ENCODE measurements at places on chromosomes 13 and 19.

DNA sequence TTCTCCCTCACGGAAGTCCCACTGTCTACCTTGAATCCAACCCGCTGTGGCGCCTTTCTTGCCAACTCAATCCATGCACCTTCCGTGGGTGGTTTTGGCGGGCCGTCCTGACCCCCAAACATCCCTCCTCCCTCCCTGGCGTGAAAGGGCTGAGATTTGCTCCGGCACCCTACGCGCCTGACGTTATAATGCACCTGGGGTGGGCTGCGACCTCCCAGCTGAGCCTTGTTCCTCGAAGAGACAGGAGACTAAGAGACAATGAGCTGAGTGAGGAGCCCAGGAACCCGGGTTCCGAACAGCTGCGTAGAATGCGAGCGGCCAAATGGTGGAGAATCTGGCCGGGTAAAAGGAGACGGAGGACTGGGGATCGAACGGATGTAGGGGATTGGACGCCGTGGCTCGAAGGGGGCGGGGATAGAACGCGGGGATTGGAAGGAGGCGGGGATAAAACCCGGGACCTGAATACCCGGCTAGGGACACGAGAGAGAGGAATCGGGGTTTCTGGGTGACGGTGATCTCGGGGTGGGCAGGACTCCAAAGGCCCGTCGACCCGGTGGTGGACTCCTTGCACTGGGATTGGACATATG, at the start of gene CPT1C:
Gene CPT1C, plus strand, starts transcription at position 461 of the 587 bp plus-strand sequence. CDS start 1,137 bp downstream, outside the sequence.
- no peak for DNase-seq

DNA sequence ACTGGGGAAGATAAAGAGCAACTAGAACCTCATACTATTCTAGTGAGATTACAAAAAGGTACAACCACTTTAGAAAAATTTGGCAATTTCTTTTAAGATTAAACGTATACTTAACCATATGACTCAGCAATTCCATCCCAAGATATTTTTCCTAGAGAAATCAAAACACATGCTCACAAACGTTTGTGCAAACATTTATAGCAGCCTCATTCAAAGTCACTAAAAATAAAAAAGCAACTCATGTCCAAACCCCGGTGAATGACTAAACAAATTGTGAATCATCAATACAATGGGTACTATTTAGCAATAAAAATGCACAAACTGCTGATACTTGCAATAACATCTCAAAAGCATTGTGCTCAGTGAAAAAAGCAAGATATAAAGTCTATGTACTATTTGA, 121.5 kb downstream of the FRY start:
- DNase-seq, result no peak

DNA sequence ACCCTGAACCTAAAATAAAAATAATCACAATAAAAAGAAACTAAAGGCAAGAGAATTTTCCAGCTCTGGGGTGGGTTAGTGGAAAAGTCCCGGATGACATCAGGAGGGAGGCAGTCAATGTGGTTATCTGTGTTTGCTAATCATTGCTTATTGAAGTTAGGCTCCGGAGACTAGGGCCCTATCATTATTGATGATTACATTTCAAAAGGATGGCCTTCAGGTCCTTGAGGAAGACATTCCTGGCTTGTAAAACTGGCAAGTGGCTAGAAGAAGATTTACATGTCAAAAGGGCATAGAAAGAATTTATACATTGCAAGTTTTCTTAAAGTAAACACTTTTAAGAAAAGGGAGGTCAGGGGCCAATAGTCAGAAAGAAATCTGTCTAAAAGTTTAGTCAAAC, 123.4 kb downstream of the POSTN start:
- no peak for DNase-seq

DNA sequence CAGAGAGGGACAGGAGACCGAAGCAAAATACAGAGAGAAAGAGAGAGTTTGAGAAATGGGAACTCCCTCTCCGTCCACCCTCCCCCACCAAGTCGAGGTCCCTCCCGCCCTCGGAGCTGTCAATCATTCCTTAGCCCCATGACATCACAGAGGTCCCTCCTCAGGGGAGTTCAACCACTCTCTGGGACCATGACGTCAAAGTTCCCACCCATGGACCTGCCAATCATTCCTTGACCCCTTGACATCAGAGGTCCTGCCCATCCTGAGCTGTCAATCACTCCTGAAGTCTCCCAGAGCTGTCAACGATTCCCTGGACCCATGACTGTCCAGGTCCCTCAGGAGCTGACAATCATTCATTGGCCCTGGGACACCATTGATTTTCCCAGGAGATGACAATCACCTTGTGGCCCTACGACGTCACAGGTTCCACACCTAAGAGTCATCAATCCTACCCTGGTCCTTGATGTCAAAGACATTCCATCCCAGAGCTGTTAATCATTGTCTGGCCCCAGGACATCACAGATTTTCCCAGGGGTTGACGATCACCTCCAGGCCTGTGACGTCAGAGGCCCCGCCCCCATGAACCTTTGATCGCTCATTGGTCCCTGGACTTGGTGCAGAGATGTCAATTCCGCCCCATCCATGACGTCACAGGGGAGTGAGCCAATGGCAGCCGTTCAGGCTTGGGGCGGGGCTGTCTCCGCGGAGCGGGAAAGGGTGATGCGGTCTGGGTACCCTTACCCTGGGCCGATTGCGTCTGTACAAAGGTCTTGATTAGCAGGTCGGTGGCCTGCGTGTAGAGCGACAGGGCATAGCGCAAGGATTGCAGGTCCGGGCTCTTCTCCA, 61.7 kb downstream of the COLGALT1 start:
- peak; percentile 22 for DNase-seq

DNA sequence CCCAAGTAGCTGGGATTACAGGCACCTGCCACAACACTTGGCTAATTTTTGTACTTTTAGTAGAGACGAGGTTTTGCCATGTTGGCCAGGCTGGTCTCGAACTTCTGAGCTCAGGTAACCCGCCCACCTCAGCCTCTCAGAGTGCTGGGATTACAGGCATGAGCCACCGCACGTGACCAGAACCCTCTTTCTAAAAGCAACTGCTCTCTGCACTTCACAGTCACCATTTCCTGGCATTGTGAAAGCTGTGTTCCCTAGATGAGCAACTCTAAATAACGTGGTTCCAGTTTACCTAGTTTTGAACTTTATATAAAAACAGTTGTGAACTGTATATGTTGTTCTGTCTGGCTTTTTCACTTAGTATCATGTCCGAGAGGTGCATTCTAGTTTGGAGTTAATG, 152.9 kb downstream of the SIPA1L3 start:
- DNase-seq, result peak; percentile 28

- DNase-seq, result no peak
These were observed 7.7 kb downstream of the LMNB2 start for GRCh38 chr19:2449019-2449418.

GRCh38 chr19:48674921-48675824, 2.4 kb upstream of the NTN5 start:
- DNase-seq, result peak; percentile 85

DNA sequence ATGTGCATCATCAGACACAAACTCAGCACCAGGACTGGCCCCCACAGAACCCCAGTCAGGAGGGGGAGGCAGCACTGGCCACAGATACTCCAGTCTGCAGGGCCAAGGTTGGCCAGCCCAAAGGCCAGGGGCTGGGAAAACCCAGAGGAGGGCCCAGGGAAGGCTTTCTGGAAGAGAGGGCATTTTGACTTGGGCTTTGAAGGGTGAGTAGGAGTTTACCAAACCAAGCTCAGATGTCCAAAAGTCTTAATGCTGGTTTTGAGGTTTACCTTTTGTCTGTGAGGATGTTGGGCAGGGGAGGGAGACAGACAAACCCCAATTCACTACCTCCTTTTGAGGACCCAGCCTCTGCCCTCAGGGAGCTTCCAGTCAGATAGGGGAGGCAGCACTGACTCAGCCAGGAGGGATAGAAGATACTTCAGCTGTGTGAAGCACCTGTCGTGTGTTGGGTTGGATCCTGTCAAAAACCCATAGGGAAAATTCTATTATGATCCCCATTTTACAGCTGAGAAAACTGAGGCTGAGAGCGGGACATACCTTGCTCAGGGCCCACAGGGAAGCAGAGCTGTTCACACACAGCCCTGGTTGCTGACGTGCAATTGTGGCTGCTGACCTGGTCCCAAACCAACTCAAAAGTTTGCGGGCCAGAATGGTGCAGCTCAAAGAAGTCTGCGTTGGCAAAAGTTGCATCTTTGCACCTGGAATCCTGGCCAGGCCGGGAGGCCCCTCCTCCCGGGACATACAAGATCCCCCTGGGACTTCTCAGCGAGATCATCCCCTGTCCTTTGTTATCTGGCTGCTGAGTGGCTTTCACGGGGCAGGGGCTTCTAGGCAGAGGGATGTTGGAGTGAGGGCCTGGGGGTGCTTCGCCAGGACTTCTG, 13.1 kb downstream of the CILP2 start:
- DNase-seq, result no peak

GRCh38 chr19:17260842-17261325, 3.7 kb downstream of the USHBP1 start:
- DNase-seq, result peak; percentile 93
